ENCODE measurements at places on chromosomes 5 and 9.
A peak's percentile ranks its signal among the peaks of the same experiment; 100 is the strongest.

DNA sequence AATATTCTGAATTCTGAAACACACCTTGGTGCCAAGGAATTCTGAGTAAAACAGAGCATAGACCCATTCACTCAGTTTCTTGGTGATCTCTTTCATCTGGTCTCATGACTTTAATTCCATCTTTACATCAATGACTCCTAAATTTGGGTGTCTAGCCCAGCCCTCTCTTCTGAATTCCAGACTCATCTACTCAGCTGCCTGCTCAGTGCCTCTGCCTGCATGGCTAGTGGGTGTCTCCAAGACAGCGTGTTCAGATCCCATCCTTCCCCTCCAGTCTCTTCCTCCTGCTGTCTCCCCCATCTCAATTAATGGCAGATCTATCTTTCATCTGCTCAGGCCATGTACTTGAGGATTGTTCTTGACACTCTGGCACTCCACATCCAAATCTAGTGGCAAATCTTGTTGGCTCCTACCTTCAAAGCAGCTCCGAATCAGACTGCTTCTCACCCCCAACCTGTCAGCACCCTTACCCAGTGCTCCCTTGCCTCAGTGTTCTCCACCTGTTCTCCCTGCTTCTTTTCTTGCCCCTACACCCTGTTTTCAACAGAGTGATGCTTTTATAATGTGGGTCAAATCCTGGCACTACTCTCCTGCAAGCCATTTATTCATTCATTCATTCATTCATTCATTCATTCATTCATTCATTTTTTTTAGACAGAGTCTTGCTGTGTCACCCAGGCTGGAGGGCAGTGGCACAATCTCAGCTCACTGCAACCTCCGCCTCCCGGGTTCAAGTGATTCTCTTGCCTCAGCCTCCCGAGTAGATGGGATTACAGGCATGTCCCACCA, 5.3 kb downstream of the CAVIN4 start:
- DNase-seq = no peak

GRCh38 chr9:272251-273213, 57.9 kb downstream of the DOCK8 start:
- DNase-seq = peak; percentile 59

- no peak for DNase-seq
These were observed 6.4 kb downstream of the NEURL1B start for GRCh38 chr5:172647352-172648012.

GRCh38 chr5:102867992-102868662, 113.0 kb downstream of the PAM start:
- no peak for DNase-seq

DNA sequence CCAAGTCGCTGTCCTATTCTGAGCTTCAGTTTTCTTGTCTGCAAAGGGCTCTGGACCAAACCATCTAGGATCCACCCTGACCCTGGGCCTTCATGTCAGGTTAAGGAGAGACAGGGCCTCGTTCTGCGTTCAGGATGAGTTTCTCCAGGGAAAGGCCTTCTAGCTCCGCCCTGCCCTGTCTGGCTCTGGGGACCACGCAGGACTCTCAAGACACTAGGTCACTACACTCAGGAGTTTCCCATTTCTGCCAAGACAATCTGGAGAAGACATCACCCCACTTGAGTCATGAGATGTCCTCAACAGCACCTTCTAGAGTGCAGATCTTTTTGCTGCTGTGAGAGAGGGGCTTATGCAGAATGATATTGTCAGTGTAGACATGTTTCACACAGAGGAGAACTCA, 53.2 kb upstream of the KCNMB1 start:
- DNase-seq = no peak

GRCh38 chr5:115132465-115132864, 37.2 kb downstream of the TRIM36 start:
- DNase-seq = no peak

DNA sequence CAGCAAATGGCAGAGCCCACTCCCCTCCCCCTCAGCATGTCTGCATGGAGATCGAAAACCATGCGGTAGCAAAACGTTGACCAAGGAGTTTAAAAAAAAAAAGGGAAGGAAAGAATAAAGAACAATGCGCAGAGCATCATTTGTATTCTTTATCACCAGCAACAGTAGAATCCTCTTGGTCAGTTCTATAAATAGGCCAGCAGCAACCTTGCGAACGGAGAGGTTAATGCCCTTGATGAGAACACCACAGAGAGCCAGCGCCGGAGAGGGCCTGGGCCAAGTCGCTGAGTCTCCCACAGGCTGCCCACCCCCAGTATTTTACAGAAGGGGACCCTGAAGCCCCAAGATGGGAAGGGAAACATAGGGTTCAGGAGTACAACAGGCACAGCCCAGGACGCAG, 22.7 kb downstream of the WHRN start:
- DNase-seq = no peak

GRCh38 chr9:21502586-21502985, 20.5 kb upstream of the IFNE start:
- no peak for DNase-seq

DNA sequence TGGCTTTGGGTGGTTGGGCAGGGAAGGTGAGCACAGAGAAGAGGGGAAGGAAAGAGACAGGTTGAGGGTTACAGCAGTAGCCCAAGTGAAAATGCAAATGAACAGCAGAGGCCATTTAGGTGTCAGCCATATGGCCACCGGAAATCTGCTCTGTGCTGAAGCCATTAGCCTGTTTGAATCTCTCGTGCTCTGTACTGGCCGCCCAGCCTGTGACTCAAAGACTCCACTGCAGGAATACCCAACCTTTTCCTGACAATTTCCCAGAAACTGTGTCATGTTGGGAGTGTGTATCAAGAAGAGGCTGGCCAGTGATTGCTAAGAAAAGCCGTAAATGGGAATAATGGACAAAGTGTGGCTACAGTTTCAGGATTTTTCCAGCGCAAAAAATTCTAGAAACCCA, 35.9 kb upstream of the RAI14 start:
- DNase-seq = no peak

DNA sequence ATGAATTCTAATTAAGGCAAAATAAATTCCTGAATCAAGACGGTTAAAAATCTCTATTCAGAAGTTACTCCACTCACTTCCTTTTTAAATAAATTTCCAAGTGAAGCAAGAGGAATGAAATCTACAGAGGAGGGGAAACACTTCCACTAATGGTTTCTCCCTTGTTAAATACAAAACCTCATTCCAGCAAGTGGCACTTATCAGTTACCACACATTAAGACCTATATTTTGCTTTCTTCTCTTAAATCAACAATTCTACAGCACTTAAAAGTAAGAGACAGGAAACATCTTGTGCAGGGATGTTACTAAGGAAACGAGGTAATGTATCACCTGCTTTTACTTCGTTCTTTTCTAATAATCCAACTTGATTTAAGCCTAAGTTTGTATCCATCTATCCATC, 172.6 kb downstream of the RAPGEF6 start:
- DNase-seq = no peak
